Left ventricle myocardium superior (tissue), 1 donor: ENCODE measurements at places on chromosomes 16 and 17. TPM values are rescaled to one million over a fixed set of nuclear protein-coding genes. Genes with fewer than 3 reads are reported as not detected.

C1QL1 gene
- total RNA-seq: 15.2 TPM

PIMREG gene
- total RNA-seq: not detected

MT4 gene
- not detected for total RNA-seq

C16orf96 gene
- total RNA-seq: 0.07 TPM

ITGA3 gene
- total RNA-seq: 16.5 TPM

SLFN12 gene
- total RNA-seq: 3.1 TPM

CDK5R1 gene
- total RNA-seq: 1.4 TPM

DNA sequence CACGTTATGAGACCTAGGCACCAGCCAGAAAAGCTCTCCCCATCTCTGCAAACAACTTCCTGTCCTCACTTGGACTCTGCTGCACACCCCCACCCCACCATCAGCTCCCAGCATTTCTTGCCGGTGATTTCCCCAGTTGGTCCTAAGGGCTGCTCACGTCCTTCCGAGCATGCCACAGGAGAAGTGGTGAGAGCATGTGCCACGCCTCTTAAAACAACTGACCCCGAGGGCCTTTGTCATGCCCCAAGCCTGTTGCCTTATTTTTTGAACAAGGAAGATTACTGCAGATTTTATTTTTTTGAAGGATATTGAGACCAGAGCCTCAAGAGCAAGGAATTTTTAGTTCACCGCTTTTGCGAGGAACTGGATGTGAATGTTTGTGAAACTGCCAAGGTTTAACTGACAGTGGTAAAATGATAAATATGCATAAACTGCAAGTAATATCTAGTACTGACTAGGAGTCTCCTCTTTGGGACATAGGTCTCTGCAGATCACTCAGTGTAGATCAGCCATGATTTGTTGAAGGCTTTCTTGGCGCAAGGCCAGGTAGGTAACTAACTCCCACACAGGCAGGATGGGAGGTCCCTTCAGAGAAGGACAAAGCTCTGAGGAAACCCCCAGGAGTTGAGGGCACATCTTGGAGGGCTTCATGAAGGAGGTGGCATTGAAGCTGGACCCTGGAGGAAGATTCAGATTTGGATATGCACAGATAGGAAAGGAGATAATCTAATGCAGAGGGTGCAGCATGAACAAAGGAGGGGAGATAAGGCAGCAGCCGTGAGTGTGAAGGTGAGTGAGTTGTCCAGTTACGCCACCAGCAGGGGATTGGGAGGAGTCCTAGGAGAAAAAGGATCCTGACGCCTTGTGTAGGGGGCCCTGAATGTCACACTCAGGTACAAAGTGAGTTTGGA, 44.7 kb downstream of the TMEM132E start:
- no peak for DNase-seq

DNA sequence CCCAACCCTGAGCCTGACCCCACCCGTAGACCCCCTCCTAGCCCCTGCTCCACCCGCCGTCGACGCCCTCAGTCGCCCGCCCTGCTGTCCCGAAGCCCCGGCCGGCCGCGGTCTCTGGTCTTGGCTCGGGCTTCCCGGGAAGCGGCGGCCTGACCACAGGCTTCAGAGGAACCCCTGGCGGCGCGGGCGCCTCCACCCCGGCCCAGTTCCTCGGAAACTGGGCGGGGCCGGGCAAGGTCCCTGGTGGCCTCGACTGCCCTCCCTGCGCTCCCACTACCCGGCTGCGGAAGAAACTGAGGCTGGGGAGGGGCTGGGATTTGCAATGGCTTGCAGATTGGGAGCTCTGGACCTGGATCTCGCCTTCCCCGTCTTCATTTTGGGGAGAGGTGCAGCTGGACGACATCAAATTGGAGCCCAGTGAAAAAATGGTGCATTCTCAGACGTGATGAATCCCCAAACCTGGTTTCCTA, 692 bp upstream of the SOCS1 start:
- peak; percentile 86 for DNase-seq

DNA sequence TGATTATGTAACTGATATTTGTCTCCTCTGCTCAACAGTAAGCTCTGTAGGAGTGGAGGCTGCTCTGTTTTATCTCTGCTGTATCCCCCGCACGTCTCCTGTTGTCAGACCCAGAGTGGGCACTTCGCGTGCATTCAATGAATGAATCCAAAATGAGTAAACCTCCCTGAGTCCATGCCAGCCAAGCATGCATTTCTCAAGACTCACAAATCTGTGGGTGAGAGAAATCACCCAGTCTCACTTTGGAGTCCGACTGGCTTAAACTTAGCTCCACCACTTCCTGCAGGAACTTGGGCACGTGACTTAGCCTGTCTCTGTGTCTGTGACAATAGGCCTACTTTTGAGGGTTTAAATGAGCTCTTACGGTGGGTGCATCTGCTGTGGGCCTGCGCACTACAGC, 3.7 kb downstream of the PNPO start:
- DNase-seq: no peak

- no peak for DNase-seq
Measured at GRCh38 chr16:27725236-27726000, 175.5 kb downstream of the KATNIP start.

DNA sequence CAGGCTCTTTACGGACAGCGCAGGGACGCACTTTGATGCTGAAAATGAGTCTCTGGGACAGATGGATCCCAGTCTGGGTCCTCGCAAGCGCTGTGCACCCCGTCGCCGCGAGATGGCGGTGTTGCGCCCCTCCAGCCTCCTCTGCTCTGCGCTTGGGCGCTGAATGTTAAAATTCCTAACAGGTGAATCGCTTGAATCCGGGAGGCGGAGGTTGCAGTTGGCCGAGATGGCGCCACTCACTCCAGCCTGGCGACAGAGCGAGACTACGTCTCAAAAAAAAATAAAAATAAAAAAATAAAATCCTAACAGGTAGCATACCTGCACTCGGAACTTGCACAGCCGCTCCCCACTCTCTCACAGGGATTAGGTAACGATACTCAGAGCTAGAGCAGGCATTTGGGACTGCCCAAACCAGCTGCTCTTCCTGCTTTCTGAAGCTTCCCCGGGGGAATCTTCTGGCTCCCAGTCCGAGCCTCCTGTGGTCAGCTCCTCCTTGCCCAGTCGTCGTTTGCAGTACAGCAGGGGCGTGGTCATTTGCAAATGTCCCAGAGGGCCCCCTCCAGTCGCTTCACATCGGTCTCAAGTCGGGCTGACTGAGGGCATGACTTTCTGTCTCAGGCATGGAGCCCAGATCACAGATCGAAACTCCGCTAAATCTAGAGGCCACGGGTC, 26.2 kb upstream of the OSGIN1 start:
- peak; percentile 82 for DNase-seq

- peak; percentile 6 for DNase-seq
Measured at GRCh38 chr16:67516296-67517154, 12.1 kb upstream of the RIPOR1 start.

DNA sequence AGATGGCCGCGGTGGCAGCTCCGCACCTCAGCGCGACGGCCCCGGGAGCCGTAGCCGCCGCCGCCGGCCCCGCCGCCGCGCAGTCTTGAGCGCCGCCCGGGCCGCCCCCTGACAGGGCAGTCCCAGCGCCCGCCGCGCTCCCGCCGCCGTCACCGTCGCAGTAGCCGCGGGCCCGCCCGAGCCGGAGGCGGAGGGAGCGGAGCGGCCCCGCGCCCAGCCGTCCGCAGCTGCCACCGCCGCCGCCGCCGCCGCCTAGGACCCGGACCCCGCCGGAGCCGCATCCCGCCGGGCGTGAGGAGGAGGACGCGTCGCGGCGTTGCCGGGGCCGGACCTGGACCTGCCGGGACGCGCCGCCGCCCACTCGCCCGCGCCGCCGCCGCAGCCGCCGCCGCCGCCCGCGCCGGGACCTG, 218 bp downstream of the TNRC6C start:
- no peak for DNase-seq

DNA sequence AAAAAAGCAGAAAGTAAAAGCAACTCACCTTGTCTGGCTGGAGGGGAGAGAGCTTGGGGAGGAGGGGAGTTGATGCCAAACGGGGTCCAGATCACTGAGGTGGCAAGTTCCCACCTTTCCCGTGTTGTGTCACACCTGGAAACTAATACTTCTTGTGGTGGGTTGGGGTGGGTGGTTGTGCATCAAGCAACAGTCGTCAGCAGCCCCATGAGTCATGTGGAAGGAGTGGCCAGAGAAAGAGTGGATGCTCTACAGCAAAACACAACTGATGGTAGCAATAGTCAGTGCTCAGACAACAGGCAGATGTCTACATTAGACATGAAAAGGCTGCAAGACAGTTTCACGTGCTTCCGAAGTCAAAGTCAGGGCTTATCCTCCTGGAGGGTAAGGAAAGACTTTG, 35.4 kb downstream of the ARSG start:
- no peak for DNase-seq
